ENCODE measurements at places on chromosomes 5 and 9. TPM values are rescaled to one million over a fixed set of nuclear protein-coding genes. Genes with fewer than 3 reads are reported as not detected.

PCDHA9 gene
- total RNA-seq: not detected

IFNA2 gene
- total RNA-seq: not detected

SOX30 gene
- total RNA-seq: not detected

LTC4S gene
- total RNA-seq: 9.7 TPM

FOXD4L4 gene
- total RNA-seq: 0.53 TPM

All from PC-9 (cell line).